ENCODE measurements at places on chromosomes 4 and X.

DNA sequence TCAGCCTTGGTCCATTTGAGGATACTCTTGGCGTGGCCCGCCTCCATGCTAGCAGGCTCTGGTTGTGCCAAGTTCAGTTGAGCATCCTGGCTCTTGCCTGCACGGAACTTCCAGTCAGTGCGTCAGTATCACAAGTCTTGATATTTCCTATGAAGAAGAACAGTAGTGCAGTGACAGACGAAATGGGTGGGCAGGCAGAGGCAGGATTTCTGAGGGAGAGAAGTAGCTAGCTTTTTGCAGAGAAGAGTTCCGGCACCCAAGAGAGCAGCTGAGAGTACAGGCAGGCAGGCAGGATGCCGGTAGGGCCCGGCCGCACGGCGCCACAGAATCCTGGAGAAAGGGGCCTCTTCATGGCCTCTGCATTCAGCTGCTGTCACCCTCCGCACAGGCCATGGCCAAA, 56.1 kb upstream of the MSANTD1 start:
- DNase-seq: no peak

- DNase-seq: no peak
Measured at GRCh38 chr4:1099684-1100335, 13.6 kb downstream of the RNF212 start.

- no peak for DNase-seq
Measured at GRCh38 chr4:87882861-87883260, 50.1 kb downstream of the MEPE start.

DNA sequence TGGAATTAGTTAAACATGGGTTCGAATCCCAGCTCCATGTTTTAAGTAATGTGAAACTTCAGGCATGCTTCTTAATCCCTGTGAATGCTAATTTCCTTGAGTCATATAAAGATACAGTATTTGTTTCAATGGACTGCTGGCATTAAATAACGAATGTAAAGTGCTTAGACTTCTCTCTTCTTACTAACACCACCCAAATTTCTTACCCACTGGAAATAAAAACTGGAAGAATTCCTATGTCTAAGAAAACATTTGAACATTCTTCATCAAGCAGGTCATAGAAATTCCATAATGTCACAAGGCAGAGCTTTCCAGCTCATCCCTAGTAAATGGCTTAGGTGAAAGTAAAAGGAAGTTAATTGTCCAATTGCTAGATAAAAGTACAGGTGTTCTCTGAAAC, 172.5 kb downstream of the ANK2 start:
- DNase-seq: no peak

- no peak for DNase-seq
Measured at GRCh38 chr4:102569200-102569599, 68.0 kb downstream of the NFKB1 start.

DNA sequence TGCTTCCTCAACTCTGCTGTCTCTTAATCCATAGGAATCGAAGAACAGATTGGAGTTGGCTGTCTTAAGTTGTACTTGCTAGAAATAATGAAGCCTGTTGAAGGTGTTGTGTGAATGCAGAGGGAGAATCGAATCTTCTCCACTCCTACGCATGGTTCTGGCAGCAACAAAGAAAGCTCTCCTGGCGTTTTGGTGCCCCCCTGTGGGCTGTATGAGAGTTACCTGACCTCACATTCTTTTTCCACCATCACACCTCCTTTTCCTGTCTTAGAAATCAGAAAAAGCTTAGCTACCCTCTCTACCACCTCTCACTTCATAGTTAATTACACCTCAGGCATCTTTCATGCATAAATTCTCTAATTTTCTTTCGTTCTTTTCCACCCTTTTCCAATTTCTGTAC, 16.3 kb downstream of the KLF8 start:
- peak; percentile 69 for DNase-seq

DNA sequence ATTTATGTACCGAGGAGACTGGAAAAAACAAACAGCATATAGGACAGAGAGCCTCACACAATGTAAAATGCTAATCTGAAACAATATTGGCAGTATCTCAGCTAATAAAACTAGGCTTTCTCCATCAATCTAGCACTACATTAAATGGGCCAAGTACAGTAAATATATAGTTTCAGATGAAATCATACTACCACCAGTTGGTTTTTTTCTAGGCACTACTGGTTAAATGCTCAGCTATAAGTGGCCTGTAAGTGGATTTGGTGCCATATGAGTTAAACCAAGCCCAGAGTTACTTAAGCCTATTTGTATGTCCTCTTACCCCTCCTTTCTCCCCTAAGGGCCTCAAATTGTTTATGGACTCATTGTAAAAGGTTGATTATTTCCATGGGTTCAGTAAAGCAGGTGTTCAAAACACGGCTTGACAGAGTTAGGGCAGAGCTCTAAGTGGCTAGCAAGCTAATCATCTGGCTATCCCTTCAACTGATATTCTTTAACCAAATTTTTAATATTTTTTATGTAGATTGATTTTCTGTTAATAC, 57.5 kb downstream of the FAM13A start:
- no peak for DNase-seq

DNA sequence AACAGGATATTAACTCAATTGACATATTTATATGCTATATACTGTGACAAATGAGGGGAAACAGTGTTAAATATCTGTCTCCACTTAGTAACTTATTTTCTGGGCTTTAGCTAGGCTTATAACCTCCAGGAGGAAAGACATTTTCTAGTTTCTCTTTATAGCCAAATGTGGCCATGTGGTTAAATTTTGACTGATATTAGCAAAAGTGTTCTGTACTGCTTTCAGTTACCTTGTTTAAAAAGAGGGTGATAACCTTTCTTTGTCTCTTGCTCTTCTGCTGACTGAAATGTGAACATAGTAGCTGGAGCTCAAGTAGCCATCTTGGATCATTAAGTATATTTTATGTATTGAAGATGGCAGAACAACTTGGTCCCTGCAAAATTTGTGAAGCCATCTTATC, 253.7 kb downstream of the PDHA2 start:
- no peak for DNase-seq

- DNase-seq: no peak
Measured at GRCh38 chr4:80419946-80420345, 84.4 kb downstream of the CFAP299 start.

DNA sequence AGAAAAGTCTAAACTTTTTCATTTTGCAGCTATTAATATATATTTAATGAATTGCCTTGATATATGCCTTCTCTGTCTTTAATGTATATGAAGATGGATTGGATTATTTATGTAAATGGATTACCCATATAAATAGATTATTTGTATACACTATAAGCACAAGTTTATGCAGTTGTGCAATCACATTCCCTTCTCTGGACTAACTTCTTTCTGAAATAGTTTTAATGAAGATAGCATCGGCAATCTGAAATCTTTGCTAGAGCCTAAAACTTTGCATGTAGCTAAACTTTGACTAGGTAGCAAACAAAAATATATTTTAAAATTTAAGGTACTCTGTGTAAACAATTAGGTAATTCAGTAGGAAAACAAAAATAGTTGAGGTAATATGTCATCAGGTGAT, 127.8 kb downstream of the PCDH7 start:
- no peak for DNase-seq
